ENCODE measurements at places on chromosomes 2 and 18.

DNA sequence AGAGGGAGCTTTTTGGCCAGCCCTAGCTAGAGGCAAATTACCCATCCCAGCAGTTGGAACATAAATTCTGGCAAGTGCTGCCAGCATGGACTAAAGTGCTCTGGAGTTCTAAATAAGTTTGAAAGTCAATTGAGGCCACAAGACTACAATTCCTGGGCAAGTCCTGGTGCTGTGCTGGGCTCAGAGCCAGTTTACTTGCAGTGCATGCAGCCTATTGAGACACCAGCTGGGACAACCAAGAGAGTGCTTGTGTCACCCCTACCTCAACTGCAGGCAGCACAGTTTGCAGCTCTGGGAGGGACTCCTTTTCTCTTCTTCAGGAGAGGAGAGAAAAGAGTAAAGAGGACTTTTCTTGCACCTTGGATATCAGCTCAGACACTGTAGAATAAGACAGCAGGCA lies 277.2 kb upstream of the TMEFF2 start:
- DNase-seq = no peak

- DNase-seq = no peak
Measured at GRCh38 chr2:127449414-127449813, 31.2 kb downstream of the PROC start.

DNA sequence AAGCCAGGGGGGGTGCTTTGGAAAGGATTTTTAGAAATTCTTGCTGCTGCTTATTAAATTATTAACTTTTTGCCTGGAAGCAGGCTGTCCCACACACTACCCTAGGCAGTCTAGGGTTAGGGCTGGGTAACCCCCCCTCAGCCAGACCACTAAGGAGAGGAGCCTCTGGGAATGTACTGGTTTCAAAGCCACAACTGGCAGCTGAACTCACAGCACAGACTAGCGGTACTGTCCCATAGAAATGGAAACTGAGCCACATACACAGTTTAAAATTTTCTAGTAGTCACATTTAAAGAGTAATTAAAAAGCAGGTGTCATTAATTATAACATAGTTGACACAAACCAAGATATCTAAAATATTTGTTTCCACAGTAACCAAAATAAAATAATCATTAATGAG lies 50.1 kb downstream of the SPRED2 start:
- DNase-seq = no peak

DNA sequence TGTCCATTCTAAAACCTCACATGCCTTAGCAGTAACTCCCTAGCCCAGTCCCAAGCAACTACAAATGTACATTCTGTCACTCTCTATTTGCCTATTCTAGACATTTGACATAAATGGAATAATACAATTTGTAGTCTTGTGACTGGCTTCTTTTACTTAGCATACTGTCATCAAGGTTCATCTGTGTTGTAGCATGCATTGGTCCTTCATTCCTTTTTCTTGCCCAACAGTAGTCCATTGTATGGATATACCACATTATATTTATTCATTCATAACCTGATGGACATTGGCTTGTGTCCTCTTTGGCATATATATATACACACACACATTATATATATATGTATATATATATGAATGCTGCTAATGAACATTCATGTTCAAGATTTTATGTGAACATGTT lies 2.2 kb upstream of the MFSD2B start:
- no peak for DNase-seq

GRCh38 chr2:202911203-202911511 lies 316 bp downstream of the WDR12 start:
- DNase-seq = no peak

DNA sequence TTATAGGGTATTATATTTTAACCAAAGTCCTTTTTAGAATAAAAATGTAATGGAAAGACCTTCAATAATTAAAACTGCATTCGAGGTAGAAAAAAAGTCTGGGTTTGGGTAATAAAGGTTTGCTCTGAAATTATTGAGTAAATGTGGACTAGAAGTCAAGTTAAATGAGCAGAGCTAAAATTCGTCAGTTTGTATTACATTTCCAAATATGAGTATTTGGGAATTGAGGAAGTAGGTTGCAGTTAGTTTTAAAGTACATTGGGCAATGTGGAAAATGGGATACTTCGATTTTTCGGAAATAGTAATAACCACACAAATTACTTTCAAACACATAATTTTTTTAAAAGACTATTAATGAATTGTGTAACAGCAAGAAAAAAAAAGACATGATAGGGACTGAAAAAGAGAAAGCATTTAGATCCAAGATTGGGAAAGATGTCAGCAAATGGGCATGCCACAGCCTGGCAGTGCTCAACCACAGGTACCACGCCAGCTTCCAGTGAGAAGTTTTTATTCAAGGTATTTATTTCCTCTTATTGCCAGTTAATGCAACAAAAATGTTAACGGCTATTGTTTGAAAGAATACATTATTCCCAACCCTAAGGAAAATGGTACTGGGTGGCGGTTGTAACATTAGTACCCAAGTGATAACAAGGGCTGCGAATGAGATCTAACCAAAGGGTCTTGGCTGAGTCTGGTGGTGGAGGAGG lies 50.0 kb downstream of the TTC39C start:
- DNase-seq = no peak

GRCh38 chr2:19228181-19228593 lies 130.2 kb downstream of the OSR1 start:
- no peak for DNase-seq

DNA sequence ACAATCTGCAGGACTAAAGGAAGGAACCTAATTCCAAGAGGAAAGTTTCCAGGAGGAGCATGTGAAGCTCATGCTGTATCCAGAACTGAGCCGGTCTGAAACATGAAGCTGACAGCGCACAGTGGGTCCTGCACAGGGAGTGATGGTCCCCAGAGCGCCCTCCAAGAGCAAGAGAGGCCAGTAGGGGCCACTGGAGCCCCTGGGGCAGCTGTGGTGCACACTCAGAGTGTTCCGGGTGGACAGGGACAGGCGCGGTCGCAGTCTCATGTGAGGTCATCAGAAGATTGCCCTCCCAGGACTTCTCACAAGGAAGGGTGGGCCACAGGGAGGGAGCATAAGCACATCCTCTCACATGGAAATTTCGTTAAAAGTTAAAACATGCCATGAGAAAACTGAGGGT lies 355.9 kb downstream of the EIPR1 start:
- DNase-seq = no peak

GRCh38 chr18:13559754-13560153 lies 166.6 kb downstream of the FAM210A start:
- no peak for DNase-seq

- no peak for DNase-seq
Measured at GRCh38 chr18:31100436-31101182, 1.6 kb downstream of the DSC2 start.

DNA sequence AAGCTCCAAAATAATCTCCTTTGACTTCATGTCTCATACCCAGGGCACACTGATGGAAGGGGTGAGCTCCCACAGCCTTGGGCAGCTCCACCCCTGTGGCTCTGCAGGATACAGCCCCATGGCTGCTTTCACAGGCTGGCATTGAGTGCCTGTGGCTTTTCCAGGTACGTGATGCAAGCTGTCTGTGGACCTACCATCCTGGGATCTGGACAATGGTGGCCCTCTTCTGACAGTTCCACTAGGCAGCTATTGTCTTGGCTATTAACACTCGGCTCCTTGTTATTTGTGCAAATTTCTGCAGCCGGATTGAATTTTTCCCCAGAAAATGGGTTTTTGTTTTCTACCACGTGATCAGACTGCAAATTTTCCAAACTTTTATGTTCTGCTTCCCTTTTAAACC lies 634.2 kb downstream of the TSN start:
- DNase-seq = no peak

DNA sequence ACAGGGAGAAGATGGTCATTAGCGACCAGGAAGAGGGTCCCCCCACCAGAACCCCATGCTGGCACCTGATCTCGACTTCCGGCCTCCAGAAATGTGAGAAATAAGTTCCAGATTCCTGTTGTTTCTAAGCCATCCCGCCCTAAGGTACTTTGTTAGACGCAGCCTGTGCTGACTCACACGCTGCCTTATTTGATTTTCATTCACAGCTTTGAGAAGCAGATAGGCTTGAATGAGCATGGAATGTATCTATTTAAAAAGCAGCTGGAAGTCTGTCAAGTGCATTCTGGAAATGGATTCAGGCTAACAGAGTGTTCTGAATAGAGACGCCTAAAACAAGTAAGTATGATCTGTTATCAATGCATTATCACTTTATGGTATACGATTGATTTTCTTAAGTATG lies 8.3 kb upstream of the IL1R2 start:
- DNase-seq = no peak

DNA sequence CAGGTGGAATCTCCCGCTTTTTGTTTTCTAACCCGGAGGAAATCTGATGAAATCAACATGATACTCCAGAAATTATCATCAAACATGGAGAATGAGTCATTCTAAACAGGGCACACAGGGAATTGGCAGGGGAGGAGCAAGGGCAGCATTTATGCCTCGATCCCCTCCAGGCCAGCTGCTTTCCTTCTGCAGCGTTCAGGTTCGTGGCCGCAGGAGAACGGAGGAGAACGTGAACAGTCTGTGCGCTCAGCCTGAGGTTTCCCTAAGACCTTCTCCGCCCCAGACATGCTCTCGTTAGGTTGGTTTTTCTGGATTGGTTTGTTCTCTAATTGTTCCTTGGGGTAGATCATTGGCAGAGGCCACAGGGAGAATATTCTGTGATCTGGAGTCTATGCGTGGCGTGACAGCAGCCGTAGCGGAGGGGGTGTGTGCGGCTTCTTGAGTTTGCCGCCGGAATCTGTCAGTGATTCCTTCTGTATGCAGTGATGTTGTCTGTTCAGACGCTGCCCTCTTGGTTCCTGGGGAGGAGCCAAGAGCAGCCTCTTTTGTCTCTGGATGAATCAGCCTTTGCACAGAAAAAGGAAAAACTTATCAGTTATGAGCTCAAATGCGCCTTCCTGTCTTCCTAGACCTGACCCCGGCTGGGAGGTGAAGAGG lies 75.9 kb downstream of the SH3BP4 start:
- no peak for DNase-seq

DNA sequence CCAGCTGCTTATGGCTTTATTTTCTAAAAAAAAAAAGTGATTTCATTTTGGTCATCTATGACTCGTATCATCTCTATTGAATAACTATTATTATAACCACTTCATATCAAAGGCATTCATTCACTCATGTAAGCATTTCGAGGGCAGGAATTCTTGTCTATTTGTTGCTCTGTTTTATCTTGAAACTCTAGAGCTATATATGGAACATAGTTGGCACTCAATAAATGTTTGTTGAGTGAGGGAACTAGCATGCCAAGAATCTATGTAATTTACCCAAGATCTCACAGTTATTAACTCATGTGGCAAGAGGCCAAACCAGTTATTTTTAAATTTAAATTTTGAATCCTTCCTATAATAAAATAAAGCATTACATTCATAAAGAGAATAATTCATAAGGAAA lies 470.1 kb downstream of the TMX3 start:
- DNase-seq = no peak

GRCh38 chr18:70520867-70521266 lies 232.0 kb downstream of the SOCS6 start:
- DNase-seq = no peak

- no peak for DNase-seq
Measured at GRCh38 chr2:205754285-205754923, 72.1 kb downstream of the NRP2 start.

DNA sequence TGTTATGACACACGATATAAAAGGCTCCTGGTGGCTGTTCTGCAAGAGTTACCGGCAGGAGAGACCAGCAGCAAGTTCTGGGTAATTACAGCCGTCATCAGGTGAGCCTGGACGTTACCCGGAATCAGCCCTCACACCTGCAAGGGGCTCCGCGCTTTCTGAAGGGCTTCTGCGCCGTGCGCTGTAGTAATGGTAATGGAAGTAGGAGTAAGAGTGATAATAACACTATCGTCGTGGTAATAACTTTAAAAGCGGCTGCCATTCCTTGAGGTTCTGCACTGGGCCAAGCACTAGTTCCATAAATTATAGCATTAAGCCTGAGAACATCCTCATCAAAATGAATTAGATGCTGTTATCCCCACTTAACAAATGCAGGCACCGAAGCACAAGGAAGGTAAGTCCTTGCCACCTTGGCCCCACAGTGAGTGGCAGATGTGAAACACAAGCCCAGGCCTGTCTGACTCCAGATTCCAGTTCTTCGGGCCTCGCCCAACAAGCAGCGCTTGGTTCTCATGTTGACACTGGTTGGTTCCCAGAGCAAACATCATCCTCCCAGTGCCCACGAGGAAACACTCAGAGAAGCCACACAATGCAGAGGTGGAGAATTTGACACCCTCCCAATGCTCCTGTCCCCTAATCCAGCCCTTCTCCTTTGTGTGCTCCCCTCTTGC lies 205.2 kb downstream of the EIPR1 start:
- no peak for DNase-seq

DNA sequence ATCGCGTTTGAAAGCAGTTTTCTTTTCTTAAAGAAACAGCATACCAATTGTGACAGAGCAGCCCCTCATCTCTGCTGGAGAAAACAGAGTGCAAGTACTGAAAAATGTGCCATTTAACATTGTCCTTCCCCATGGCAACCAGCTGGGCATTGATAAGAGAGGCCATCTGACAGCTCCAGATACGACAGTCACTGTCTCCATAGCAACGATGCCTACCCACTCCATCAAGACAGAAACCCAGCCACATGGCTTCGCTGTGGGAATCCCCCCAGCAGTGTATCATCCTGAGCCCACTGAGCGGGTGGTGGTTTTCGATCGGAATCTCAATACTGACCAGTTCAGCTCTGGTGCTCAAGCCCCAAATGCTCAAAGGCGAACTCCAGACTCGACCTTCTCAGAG lies 9.5 kb downstream of the GRHL1 start:
- DNase-seq = no peak

GRCh38 chr2:11017921-11018320 lies 106.2 kb downstream of the KCNF1 start:
- no peak for DNase-seq

DNA sequence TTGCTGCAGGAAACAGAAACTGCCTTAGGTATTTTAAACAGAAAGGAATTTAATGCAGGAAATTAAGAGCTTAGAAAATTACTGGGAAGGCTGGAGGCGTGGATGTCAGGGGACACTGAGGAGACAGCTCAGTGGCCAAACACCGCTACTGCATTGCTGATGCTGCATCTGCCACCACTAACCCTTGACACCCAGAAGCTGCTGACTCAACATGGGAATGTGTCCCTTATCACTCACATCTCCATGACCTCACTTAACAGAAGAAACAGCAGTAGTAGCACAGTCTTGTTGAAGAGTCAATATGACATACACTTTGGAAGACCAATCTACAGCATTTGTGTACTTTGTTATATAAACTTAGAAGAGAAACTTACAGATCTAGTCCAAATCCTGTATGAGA lies 906.1 kb downstream of the SLC4A3 start:
- DNase-seq = no peak

GRCh38 chr2:20664431-20665242 lies 2.3 kb upstream of the GDF7 start:
- DNase-seq = no peak

- no peak for DNase-seq
Measured at GRCh38 chr2:191597186-191597751, 80.7 kb upstream of the NABP1 start.

DNA sequence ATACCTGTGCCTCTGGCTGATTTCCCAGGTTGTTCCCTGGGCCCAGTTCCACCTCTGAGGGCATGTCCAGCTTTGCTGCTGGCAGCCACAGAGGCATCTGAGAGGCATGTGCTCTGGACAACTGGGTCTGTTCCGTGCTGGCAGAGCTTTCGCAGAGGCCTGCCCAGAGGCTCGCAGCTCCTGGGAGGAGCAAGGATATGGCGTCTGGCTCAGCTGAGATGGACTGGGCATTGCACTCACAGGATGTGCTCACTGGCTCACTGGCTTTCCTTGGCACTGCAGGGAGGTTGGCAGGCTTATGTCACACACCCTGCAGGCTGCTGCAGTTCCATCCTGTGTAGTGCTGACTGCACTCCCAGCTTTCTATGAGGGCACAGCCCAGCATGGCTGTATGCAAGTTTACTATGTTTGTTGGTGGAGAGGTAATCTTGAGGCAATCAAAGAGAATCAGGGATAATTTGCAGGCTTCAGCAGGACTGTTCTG lies 172.3 kb downstream of the PRKCE start:
- DNase-seq = no peak

All from stimulated activated CD4-positive, alpha-beta T cell treated with anti-CD3 and anti-CD28 coated beads, Interleukin-15, amount 100 ng/mL, for 1 hour (primary cell).